ENCODE measurements at places on chromosomes 4 and X. TPM values are rescaled to one million over a fixed set of nuclear protein-coding genes. Genes with fewer than 3 reads are reported as not detected.

DNA sequence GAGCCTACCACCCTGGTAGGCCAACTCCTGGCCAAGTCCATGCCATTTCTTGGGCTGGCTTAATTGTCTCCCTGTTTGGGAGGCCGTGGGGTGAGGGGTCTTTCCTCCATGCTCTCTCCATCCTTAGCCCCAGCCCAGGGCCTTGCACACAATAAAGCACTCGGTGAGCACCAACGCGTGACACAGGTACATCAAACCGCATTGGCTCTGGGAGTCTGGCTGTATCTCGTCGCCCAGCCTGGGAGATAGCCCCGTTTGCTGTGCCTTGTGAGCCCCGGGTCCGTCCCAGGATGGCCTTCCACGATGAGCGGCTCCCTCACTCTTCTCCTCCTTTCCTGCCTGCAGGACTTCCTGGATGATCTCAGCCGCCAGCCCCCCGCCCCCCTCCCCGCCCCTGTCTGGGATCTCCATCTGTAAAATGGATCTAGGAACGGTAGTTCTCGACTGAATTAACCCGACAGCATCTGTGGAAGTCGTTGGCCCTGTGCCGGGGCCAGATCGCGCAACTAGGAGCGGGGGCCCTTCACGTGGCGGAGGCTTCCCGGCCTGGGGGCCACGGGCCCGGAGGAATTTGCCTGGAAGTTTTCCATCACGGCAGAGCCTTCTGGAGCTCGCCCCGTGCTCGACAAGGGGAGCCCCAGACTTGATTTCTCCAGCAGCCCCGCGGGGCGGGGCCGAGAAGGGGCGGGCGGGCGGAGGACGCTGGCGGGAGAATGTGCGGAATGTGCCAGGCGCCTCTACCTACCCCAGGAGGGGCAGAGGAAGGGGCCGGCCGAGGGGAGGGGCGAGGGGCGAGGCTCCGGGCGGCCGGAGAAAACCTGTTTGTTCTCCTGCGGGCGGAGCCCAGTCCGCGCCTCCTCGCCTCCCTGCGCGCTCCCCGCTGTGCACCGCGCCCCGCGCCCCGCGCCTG lies at the start of gene ZNF185:
Gene ZNF185 (plus strand): TSS at position 846 of the 910 bp plus-strand sequence. CDS start 16,423 bp downstream, outside the sequence.
- DNase-seq = peak; percentile 88

- DNase-seq = no peak
Measured at GRCh38 chr4:25879991-25880651, 17.3 kb upstream of the SEL1L3 start.

DNA sequence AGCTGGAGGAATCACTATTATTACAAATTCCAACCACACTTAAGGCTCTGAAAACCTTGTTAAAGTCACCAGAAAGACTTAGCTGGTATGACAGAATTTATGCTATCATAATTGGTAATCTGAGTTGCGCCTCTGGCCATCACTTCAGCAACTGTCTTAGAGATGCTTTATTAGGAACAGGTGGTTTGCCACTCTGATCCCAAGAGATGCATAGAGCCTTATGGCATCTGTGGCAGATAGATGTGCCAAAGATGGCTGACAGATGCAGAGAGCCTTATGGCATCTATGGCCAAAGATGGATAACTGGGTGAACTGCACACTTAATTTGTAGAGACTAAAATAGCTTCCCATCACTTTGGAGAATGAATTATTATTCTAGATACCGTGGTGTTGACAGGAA lies 32.3 kb upstream of the PLAC8 start:
- no peak for DNase-seq

The PGAM4 gene
- not detected for total RNA-seq

The NDP gene
- 0.28 TPM for total RNA-seq
